Thoracic aorta (tissue), 2 donors: ENCODE measurements at places on chromosomes 3 and 15. TPM values are rescaled to one million over a fixed set of nuclear protein-coding genes. Genes with fewer than 3 reads are reported as not detected.

CFAP91 gene
- not detected for total RNA-seq

LSMEM2 gene
- total RNA-seq, result not detected

COLQ gene
- 3.2 TPM for total RNA-seq

GRCh38 chr3:187985647-187986046 is 168.3 kb upstream of the LPP start:
- no peak for DNase-seq
- no peak overlapping the region for H3K27ac ChIP-seq
- no peaks in the 10 kb centered on the region for H3K4me1 ChIP-seq
- H3K36me3 ChIP-seq, result no peaks in the 10 kb centered on the region
- no peaks in the 10 kb centered on the region for H3K27me3 ChIP-seq

DNA sequence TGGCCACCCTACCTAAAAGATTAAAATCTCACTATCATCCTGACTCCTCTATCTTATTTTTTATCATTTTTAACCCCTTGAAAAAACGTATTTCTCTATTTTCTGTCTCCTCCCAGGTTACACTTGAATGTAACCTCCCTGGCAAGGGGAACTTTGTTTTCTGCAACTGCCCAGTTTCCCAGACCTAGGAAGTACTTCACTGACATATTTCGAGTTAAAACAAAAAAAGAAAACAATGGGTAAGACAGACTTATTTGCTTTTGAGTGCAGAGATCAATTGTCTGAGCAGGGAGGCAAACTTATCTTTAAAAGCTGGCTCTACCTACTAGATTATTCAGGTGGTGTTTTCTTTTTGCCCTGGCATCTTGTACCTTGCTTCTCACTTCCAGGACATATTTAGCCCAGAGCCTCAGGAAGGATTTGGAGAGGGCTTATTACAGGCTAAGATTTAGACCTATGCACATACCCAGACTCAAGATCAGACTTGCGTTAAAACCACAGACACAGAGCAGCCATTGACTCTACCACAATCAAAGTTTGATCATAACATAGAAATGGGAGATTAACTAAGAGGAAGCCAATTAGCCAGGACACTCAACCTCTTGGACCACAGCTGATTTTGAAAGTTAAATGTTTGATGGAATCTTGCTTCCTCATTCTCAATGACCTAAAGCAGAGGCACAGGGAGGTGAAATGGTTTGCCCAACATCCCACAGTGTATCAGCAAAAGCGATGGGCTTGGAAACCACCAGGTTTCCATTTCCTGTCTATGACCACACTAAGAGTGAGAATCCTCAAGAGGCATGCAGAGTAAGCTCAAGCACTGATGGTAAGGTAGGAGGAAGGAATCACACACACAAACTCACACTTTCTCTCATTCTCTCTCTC is 169.5 kb upstream of the THBS1 start:
- H3K27ac ChIP-seq, result no peak overlapping the region
- H3K4me3 ChIP-seq, result no peak overlapping the region
- no peak for DNase-seq
- no peaks in the 10 kb centered on the region for H3K36me3 ChIP-seq

DNA sequence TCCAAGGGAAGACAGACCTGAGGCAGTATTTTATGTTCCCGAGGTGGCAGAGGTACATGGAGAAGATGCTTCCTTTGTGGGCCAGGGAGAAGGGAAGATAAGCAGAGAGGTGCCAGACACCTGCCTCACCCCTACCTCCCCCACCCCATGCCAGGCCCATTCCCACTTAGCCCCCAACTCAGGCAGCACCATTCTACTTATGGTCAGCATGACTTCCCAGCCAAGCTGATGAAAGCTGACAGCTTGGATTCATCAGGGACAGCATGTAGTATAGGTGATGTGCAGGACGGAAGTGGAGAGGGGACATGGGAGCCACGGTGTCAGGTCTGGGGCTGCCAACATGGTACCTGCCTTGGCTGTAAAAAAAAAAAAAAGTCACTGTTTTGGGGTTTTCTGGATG is 57.5 kb upstream of the CSPG4 start:
- DNase-seq, result no peak
- H3K4me3 ChIP-seq, result no peak overlapping the region
- no peak overlapping the region for H3K27ac ChIP-seq
